ENCODE measurements at places on chromosomes 1 and 21.

DNA sequence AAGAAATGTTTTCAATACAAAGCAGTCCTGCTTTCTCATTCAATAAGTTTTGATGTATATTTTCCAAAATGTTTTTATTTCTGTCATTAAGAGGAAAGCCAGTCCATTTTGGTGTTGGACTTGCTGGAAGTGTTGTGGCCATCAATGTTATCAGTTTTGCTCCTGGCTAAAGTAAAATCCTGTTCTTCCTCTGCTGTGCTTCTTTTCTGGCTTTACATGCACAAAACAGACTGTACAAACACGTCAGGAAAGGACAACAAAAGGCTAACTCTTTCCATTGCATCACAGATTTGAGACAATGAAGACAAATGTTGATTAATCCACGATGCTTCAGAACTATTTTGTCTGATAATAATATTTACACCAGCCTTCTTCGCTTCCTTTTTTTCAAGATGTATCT is 735.4 kb downstream of the LTN1 start:
- no peak for DNase-seq

DNA sequence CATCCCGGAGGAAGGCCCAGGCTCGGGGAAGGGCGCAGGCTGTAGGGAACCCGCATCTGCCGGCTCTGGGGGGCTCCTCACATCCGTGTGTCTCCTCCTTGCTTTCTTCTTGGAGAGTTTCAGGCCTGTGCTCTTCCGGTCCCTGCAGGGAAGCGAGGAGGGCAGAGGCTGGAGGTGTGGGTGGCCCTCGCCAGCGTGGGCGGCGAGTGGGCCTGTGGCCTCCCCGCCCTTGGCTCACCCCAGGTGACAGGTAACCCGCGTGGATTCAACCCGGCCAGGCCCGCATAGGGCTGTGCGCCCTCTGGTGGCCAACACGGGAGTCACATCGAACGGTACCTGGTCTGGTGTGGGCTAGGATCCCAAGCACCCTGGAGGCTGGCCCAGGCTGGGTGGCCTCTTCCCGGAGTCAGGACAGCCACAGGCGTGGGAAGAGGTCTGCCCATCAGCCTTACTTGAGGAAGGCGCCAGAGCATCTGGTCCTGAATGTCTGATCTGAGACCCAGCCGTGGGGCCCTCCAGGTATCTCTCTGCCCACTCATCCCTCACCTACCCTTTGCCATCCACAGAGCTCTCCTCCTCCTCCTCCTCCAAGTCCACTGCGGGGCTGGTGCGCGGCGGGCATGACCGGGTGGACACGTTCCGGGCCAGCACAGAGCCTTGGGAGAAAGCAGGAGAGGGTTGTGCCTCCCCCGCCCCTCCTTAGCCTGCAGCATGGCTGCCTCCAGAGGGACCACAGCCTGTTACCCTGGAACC is 9.6 kb upstream of the TNFRSF25 start:
- no peak for DNase-seq

DNA sequence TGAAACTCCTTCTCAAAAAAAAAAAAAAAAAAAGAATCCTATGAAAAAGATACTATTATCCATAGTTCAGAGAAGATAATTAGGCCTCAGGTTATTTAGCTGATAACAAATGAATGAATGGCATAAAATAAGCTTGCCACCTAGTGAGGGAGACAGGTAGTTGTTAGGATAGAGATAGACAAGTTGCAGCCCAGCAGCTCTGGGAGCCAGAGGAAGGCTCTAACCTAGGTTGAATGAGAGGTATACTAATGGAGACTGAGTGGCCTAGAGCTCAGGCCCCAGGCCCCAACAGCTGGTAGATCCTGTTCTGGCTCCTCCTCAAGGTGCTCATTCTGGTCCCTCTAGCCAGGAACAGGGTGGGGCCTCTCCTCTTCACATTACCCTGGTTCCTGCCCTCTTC is 20.6 kb upstream of the RSPO1 start:
- no peak for DNase-seq

GRCh38 chr1:186239171-186239570 is 135.9 kb downstream of the TPR start:
- DNase-seq, result no peak

GRCh38 chr1:48524892-48525467 is 53.0 kb upstream of the SPATA6 start:
- no peak for DNase-seq

GRCh38 chr1:237471956-237472355 is 418.8 kb downstream of the ZP4 start:
- no peak for DNase-seq

DNA sequence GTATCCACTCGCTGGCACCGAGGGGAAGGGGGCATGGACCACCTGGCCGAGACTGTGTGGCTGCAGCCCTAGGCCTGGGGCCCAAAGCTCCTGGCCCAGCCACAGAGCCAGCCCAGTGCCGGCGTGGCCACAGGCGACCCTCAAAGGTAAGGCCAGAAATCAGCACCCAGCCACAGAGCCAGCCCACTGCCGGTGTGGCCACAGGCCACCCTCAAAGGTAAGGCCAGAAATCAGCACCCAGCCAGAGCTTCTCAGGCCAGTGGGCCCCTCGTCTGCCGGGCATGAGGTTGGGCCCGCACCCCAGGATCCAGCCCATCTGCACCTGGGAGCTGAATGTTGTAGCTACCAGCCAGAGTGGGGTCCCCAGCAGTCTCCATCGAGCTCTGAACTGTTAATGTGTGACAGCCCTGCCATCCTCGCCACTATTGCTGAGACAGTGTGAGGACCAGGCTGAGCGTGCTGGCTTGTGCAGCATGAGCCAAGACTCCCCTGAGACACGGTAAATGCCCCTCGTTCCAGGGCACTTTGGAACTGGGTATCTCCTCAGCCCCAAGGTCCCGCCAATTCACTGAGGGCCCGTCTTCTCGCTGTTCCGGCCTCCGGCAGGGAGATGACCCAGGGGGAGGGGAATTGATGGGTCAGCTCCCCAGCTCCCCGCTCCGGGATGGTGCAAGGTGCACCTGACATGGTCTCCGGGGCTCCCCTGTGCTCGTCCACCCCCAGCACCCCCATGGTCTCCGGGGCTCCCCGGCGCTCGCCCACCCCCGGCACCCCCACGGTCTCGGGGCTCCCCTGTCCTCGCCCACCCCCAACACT is 4.7 kb upstream of the FTCD start:
- no peak for DNase-seq

DNA sequence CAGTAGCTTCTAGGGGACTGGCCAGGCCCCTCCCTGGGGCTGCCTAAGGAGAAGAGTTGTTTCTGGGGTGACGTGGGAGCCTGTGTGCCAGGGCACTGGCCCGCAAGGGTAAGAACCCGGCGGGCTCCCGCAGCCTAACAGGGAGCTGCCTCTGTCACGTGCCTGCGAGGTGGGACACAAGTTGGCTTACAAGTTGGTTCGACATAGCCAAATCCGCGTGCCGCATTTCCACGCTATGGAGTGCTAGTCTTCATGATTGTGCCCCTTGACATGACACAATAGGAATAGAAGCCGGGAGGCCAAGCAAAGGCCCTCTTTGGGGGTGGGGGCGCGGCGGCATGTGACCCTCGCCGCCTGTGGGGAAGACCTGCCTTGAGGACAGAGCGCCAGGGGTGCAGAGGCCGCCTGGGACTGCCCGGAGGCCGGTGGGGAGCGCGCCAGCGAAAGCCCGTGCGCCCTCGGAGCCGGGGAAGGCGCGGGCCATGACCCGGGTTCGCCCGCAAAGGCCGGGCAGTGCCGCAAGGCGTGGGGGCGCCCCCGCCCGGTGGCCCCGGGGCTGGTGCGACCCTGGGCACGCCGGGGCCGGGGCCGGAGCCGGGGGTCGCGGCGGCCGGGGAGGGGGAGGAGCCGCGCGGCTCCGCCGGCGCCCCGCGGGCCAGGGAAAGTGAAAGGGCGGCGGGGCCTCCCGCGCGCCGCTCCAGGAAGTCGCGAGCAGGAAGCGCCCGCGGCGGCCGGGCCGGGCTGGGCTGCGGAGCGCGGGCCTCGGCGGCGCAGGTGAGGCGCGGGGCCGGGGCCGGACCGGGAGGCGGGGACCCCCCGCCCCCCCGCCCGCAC is at the start of gene SLC37A1:
Gene SLC37A1 (plus strand): TSS at position 702 of the 834 bp plus-strand sequence. CDS start 4,603 bp downstream, outside the sequence.
- no peak for DNase-seq

- DNase-seq, result no peak
Observed at GRCh38 chr1:23995431-23995837, 15.3 kb upstream of the SRSF10 start.

DNA sequence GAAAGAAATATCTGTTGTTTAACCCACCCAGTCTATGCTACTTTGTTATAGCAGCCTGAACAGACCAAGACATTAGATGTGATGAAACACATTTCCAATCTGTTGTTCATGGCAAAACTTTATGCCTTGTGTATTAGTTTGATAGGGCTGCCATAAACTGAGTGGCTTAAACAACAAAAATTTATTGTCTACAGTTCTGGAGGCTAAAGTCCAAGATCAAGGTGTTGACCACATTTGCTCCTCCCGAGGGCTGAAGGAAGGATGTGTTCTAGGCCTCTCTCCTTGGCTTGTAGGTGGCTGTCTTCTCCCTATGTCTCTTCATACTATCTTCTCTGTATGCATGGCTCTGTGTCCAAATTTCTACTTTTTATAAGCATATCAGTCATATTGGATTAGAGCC is 94.1 kb upstream of the HIVEP3 start:
- DNase-seq, result no peak

- no peak for DNase-seq
Observed at GRCh38 chr21:42101246-42101645, 30.1 kb downstream of the UMODL1 start.

- no peak for DNase-seq
Observed at GRCh38 chr1:175820456-175821025, 77.1 kb upstream of the TNR start.

DNA sequence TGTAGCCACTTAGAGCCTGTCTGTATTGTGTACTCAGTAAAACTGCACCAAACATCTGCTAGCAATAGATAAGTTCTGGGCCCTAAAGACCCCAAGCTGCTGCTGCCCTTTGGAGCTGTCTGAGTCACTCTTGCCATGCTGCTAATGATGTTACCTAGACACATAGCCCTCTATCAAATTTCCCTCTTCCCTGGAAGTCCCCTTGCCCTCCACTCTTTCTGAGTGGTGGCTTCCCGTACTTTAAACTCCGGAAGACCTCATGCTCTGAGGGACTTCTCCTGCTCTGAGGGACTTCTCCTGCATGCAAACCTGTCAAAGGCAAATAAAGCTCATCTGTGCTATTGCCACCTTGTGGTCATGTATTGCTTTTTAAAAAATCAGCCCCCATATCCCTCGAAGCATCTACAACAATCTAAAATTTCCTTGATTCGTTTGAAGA is 34.0 kb downstream of the FH start:
- peak; percentile 35 for DNase-seq

DNA sequence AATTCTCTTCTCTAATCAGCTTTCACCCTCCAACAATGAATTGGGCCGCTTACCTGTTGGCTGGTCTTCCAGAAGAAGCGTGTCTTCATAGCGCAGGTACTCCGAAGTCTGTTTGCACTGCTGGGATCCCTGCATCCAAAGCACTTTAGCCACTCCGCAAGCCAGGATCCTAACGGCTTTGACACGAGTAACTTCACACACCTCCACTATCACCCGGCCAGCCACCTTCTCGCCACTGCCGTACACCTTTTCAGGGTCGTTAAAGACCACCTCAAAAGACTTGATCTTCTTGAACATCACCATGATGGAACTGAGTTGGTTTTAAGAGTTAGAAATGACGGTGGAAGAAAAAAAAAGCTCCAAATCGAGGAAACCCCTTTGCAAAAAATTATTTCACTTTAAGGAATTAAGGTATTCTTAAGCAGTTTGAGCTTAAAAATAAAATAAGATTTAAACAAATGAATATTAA is 381 bp downstream of the TXNIP start:
- no peak for DNase-seq

DNA sequence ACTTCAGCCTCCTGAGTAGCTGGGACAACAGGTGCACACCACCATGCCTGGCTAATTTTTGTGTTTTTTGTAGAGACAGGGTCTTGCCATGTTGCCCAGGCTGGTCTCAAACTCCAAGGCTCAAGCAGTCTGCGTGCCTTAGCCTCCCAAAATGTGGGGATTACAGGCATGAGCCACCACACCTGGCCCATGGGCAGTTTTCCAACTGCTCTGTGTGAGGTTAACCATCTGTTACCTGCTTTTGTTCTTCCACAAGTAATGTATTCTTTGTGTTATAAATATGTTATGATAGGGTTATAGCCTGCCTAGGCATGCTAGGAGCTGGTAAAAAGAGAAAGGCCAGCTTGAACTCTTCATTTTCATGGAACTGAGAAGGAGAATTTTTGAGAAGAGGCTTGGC is 30.7 kb downstream of the TUFT1 start:
- DNase-seq, result no peak

GRCh38 chr1:239184561-239185244 is 201.7 kb upstream of the CHRM3 start:
- no peak for DNase-seq

DNA sequence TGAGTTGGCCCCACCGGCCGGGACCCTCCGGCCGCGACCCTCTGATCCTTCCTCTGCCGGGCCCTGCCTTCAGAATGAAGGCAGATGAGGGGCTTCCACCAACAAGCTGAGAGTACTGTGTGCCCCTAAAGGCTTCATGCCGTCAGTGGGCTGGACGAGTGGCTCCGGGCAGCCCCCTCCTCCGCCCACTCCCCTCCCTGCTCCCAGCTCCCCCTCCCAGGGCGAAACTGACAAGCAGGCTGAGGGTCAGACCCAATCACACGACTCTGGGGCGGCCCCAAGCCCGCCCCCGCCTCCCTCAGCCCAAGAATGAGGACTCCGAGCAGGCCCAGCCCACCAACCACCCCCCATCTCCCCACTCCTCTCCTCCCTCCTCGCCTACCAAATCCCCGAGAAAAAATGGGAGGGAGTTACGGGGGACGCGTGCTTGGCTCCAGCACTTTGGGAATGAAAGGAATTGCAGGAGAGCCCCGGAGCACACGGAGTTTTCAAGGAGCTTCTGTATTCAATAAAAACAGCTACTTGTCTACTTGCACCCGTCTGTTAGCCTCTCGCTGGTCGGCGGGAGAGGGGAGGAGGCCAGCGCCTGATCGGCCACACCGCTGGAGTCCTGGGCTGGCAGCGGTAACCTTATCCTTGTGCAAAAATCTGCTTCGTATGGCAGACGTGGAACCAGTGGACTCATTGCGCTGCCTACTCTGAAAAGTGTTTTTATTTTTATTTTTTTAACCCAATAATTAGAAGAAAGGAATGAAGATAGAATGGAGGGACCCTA is at the start of gene COL11A1:
Gene COL11A1 (minus strand): TSS at position 147 of the 775 bp plus-strand sequence. CDS start 344 bp downstream, outside the sequence.
- DNase-seq, result peak; percentile 74

DNA sequence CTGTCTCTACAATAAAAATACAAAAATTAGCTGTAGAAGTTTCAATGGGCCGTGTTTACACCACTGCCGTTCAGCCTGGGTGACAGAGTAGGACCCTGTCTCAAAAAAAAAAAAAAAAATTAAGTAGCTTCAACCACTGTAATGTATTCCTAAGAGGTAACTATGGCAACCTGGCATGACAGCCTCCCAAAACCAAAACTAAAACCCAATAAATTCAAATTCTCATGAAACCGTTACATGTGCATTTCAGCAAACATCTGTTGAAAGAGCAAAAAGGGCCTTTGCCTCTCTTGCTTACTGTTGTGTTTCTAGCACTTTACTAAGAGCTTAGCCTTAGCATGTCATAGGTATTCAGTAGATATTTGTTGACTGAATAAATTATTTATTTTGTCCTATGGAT is 33.5 kb downstream of the ODR4 start:
- DNase-seq, result no peak

Data from NT2/D1 (cell line).